ENCODE measurements at places on chromosomes 1 and 21.

GRCh38 chr21:18950045-18950740 lies 546.6 kb upstream of the TMPRSS15 start:
- no peak for DNase-seq

- no peak for DNase-seq
These were observed 240.9 kb downstream of the KCTD3 start for GRCh38 chr1:215807911-215808436.

DNA sequence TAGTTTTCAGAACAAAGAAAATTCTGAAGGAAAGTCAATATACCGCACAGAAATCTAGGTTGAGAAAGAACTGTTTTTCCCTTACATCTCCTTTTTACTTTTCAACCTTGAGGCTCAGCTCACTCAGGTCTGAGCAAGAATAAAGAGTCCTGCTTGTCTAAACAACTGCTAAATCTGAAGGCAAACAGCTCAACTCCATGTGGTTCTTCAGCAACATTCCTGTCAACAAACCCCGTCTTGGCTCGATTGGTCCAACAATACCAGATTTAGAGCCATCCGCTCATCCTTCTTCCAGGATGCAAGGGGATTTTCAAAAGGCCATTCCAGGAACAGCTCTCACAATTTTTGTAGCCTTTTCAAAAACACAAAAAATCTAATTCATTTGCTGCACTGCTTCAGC lies 119.8 kb downstream of the HLCS start:
- no peak for DNase-seq

GRCh38 chr1:184870319-184870718 lies 104.0 kb downstream of the NIBAN1 start:
- DNase-seq: no peak

DNA sequence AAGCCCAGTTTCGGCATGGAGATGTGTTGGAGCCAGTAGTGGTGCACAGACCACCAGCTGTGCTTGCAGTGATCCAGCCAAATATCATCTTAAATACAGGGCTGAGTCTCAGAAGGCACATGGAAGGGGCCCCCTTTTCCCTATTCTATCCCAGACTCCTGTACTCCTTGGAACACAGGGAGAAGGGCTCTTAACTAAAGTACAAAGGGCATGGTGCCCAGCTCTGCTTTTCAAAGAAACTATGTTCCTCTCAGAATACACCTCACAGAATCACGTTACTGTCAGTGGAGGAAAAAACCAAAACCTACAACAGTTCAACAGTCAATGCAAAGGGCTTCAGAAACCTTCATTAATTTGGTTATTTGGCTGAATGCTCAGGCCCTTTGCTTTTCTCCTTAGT lies 180.6 kb upstream of the C1orf105 start:
- no peak for DNase-seq

DNA sequence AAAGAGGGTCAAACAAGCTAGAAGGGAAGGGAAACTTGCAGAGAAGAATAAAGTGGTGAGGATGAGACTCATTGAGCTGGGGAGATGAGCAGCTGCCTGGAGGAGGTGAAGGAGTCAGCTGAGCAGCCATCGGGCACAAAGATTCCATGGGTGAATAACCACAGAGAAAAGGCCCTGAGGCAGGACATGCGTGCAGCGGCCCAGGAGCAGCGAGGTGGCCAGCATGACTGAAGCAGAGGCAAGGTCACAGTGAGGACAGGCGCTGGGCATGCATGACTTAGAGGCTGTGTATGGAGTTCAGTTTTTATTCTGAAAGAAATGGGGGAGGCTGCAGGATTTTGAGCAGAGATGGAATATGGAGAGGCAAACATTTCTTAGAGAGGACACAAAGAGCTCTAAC lies 24.9 kb downstream of the OLFML2B start:
- no peak for DNase-seq

GRCh38 chr1:55076356-55076755 lies 37.0 kb downstream of the PCSK9 start:
- no peak for DNase-seq

DNA sequence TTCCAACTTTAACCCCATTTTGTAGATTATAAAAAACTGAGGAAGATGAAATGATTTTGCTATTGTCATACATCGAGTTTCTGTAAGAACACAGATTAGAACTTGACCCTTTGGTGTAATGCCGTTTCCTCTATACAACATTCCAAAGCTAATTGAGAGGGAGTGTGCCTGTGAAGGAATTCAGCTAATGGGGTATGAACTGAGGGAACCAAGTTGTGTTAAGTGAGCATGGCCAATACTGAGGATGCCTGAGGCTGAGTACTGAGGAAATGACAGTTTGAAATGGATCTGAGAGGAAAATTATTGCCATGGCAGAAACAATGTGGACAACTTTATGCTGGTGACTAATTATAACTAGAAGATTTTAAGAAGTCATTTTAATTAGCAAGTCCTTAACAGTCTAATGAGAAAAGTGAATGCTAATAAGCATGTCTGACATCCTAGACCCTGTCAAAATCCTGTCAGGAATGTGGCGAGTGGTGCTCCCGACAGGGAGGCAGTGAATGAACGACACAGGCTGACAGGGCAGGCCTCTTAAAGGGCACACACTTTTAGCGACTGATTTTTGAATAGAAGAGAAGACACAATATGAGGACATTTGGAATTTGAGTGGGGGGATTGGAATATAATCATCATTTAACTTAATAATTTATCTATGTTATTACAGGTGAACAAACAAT lies 262.5 kb downstream of the HLX start:
- no peak for DNase-seq

- no peak for DNase-seq
These were observed 121.9 kb downstream of the MAB21L3 start for GRCh38 chr1:116232989-116233514.

GRCh38 chr1:180560868-180561600 lies 2.3 kb downstream of the OVAAL start:
- no peak for DNase-seq

GRCh38 chr21:32370998-32371766 lies 21.6 kb downstream of the URB1 start:
- no peak for DNase-seq

- no peak for DNase-seq
These were observed 1.5 kb downstream of the ENSA start for GRCh38 chr1:150627826-150628410.

DNA sequence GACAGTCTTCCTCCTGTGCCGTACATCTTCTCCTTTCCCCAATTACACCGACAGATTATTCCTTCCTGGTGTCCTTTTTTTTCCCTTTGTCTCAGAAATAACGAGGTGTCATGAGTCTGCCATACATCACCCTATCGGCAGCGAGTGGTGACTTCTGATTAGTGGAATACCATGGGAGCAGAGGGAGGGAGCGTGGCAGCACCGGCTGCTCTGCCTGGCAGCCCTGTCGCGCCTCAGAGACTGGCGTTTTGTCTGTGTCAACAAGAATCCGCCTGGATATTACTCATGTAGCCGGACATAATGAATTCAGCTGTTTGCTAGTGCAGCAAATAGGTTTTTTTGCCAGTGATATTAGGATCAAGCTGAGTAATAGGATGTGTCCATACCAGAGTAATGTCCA lies 51.8 kb downstream of the UTP25 start:
- DNase-seq: no peak

GRCh38 chr1:30449003-30449402 lies 274.4 kb downstream of the MATN1 start:
- DNase-seq: no peak

GRCh38 chr1:76191561-76191960 lies 117.0 kb downstream of the ST6GALNAC3 start:
- DNase-seq: no peak

DNA sequence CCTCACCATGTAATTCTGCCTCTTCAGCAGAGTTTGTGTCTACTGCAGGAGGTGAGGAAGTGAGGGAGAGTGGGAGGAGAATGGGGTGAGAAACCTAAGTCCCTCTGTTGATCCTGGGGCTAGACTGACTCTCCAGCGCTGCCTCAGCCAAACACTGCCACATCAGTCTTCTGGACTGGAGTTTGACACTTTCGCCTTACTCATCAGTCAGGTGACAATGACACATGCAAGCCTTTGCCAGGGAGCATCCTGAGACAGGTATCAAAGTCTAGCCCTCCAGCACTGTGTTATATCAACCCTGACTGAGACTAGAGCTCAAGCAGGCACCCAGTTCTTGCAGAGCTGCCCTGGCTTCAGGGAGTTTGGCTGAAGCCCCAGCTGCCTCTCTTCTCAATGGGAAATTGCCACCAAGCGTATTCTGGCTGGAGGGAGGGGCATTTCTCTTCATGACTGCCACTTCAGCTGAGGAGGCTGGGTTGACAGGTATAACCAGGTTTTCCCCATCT lies 33.3 kb upstream of the SUCO start:
- no peak for DNase-seq

GRCh38 chr1:57072401-57073110 lies 106.7 kb upstream of the C8B start:
- no peak for DNase-seq

DNA sequence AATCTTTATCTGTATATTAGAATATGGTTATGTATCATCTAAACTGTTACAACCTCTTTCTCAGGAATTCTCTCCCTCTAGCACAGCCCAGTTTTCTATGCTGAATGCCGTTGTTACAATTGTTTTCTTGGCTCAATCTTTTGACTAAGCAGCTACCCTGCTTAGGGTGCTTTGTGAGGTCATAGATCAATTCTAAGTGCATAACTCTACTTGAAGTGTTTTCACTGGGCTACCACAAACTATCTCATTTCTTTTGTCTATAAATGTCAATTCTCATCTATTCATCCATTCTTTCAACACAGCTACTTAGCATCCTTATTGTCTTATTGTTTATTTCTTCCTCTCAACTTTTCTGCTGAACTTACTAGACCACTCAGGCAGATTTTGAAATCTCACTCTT lies 77.1 kb downstream of the CEP350 start:
- no peak for DNase-seq

DNA sequence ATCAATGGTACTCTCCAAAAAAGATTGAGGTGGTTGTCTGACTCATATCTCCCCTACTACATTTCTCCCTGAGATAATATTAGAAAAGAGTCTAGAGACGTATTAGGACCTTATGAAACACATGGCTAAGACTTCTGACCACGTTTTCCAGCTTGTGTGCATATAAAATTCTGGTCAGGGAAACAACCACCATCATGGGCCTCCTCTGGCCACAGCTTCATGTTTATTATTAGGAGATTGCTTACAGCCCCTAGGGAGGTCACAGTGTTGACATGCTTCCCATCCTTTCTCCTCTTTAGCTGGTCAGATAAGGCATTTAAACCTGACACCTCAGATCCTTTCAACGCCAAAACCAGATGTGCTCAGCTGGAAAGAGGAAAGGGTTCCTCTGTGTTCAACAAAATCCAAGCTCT lies 620.2 kb downstream of the PLPP3 start:
- DNase-seq: no peak

- DNase-seq: no peak
These were observed 157.7 kb downstream of the SLC35F3 start for GRCh38 chr1:234062166-234062565.

GRCh38 chr1:115229016-115229415 lies 109.0 kb downstream of the NGF start:
- no peak for DNase-seq

GRCh38 chr1:44261171-44261817 lies 48.0 kb downstream of the DMAP1 start:
- DNase-seq: no peak

- DNase-seq: no peak
These were observed 56.4 kb downstream of the DIP2A start for GRCh38 chr21:46515109-46515508.

DNA sequence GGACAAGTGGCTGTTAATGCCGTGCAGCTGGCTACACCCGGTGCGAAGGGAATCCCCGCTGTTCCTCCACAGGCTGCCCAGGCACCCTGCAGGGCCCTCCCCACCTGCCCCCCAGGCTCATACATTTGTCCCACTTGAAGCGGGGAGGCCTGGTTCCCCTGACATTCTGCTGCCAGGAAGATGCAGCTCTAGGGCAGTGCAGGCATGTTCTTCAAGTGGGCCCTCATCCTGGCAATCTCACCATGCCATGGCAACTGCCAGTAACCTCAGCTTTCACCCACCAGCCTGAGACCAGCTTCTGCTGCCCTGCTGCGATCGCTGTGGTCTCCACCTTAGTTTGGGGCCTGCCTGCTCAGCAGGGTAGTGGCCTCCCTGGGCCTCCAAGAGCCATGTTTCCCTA lies 151.9 kb upstream of the COL6A1 start:
- no peak for DNase-seq

GRCh38 chr1:112904071-112904830 lies 51.7 kb downstream of the SLC16A1 start:
- no peak for DNase-seq

- DNase-seq: no peak
These were observed 148.3 kb downstream of the C1orf94 start for GRCh38 chr1:34324879-34325440.

DNA sequence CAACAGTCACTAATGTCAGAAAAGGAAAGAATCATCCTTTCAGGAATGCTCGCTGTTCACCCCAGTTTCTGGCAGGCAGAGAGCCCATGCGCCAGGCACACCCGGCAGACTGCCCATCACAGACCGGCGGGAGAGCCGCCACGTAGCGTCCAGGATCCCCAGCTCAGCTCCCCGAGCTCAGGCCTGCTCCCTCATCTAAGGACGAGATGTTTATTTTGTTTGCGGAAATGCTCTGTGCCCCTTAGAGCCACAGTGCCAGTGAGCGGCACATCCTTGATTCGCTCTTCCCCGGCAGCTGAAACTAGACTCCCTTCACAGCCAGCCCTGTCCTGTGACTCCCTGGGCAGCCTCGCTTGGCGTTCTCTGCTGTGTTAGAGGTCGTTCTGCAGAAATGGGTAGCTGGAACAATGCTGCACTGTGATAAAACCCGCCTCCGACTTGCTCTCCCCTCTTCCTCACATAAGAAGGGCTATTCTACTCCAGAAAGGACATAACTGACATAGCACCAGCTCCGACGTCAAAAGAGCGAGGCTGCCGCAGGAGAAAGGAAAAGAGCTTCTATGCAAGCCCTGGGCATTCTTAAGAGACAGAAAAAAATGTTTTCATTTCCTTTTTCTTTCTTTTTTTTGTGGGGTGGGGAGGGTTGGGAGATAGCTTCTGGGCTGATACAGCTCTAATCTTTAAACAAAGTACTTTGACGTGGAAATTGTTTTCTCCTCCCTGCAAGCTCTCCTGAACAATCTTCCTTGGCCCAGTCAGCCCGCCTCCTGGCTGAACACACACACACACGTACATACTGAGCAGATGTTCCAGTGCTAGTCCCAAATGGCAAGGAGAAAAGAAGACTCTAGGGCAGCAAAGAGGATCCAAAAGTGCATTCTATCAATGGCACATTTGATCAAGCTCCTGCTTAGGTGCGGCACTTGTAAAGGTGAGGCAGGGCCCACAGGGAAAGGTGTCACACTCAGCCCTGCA lies 37.2 kb downstream of the MRAP start:
- no peak for DNase-seq

GRCh38 chr1:54381524-54381923 lies 24.7 kb downstream of the SSBP3 start:
- no peak for DNase-seq

GRCh38 chr1:26459148-26459547 lies 13.1 kb upstream of the HMGN2 start:
- DNase-seq: no peak

GRCh38 chr1:90475631-90476030 lies 241.5 kb downstream of the BARHL2 start:
- no peak for DNase-seq

All from activated CD8-positive, alpha-beta memory T cell treated with anti-CD3 and anti-CD28 coated beads for 1 hour (primary cell).